Activated naive CD4-positive, alpha-beta T cell (primary cell): ENCODE measurements at places on chromosomes 12 and 14.

DNA sequence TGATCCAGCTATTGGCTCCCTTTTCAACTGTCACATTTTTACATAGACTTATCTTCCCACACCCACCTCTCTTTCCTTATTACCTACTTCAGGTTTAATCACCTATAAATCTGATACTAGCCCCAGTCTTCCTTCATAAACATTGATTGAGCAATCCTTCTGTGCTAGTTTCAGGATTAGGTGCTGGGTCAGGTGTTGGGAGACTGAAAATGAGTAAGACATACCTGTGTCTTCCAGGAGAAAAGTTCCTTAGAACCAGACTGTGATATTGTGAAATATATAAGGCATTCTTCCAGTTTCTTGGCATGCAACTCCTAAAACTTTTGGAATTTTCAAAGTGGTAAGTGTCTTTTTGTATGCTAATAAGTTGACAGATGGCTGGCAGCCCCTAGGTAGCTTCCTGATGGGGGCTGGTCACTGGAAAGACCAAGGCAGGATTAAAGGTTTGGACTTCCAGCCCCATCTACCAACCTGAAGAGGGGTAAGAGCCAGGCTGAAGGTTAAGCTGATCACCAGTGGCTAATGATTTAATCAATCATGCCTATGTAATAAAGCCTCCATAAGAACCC lies 4.6 kb downstream of the ANO6 start:
- no peak for DNase-seq

DNA sequence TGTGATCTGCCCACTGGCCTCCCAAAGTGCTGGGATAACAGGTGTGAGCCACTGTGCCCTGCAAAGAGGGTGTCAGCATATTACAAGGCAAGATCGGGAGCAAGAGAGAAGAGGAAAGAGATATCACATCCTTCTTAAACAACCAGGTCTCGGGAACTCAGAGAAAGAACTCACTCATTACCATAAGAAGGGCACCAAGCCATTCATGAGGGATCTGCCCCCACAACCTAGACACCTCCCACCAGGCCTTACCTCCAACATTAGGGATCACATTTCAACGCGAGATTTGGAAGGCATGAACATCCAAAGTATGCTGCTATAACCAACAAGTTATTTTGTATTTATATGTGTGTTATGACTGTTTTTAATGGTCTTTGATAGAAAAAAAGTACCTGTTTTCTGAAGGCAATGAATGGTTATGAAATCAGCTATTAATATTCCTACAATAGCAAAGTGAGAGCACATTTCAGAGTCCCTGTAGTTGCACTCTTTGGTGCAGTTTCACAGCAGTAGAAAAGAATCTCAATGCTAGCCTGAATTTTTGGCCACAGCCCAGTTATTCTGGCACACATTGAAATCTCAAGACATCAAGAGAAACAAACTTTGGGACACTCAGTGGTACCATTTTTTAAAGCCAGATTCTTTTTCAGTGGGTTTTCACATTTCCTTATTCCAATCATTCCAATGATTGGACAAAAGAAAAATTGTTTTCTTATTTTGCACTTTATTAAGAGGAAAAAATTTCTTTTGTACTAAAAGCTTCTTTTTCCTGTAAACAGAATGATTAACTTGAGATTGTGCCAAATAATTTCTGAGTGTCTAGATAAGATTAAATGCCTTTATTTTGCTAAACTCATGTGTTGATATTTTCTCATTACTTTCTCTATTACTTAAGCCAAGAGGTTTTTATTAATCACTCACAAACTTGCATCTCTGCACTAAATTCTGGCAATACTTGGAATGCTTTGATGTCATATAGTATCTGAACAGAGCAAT lies 582.6 kb upstream of the ATP2B1 start:
- no peak for DNase-seq

GRCh38 chr14:100541621-100542560 lies 45.3 kb downstream of the BEGAIN start:
- DNase-seq: no peak

DNA sequence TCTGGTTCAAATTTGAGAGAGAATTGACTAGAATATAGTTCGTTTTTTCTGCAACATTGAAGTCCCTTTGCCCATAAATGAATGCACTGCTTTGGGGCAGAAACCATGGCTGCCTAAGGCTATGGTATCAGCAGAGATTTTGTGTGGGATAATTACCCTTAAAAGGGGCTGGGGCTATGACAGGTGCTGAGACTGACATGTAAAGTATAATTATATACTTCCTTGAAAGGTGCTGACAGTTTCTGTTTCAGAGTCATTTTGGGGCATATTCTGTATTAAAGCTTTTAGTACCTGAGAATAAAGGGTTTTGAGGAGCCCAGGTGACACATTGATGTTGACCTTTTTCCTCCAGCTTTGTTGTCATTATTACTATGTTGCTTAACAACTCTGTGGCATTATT lies 150.3 kb upstream of the PTPRQ start:
- no peak for DNase-seq

- DNase-seq: no peak
Observed at GRCh38 chr12:56389412-56389811, 26.8 kb upstream of the APOF start.

- no peak for DNase-seq
Observed at GRCh38 chr12:105852496-105852895, 286.3 kb downstream of the NUAK1 start.

GRCh38 chr14:89899917-89900663 lies 54.4 kb downstream of the EFCAB11 start:
- no peak for DNase-seq

DNA sequence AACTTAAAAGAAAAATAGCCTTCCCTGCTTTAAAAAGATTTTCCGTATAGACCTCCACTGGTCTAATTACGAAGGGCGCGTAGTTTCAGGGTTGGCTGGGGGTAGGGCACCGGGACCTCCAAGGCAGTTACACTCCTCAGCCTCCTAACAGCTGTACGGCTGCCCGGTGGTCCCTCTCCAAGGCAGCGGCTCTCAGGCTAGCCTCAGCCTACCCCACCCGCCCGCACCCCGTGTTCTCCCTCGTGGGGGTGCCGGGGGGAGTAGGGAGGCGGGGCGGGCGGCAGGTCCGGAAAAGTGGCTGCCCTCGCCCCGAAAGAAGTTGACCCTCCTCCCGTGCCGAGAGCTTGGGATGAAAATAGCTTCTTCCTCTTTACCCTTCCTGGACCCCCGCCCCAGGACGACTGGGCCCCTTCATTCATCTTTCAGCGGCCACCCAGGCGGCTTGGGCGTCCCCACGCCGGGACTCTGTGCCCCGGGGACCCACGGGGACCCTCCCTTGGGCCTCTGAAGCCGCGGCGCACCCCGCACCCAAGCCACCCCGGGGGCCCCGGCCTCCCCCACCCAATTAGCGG lies 991 bp upstream of the RCOR1 start:
- no peak for DNase-seq

DNA sequence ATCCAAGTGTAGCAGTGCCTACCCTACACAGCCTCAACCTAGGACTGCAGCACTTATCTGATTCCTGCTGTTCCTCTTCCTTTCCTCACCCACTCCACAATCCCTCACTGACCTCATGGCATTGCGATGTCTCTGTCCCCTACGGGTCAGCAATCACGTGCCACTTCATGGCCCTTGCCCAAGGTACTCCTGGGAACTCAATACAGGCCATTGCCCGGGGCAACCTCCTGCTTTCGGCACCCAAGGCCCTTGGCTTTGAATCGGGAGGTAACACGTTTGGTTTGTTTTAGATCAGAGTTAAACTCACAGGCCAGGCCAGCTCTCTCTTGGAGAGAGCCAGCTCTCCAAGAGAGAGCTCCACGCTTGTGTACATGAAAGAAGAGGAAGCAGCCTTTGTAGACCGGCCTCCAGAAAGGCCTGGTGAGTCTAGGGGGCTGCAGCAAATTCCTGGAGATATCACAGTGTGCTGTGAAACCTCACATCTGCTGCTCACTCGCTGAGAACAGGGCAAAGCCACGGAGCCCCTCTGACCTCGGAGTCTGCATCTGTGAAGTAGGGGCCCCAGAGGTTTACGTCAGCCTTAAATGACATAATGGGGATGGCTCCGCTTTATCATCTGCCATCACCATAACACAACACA lies 12.2 kb downstream of the CLMN start:
- DNase-seq: no peak

DNA sequence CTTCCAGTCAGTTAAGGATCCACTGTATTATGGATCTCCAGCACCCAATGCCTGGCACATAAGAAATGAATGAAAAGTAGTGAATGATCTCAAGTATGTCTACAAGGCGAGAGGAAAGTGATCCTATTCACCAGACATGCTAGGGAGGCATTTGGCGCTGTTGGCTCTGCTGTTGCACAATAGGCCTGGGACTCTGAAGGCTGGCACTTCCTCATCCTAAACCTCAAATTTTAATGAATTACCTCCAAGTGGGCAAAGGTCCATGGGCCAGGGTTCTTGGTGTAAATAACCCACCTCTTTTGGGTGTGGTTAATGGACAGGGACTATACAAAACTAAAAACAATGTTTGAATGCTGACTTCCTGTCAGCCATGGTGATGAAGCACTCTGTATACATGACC lies 173.4 kb upstream of the PZP start:
- DNase-seq: no peak

GRCh38 chr12:28040246-28040645 lies 67.7 kb upstream of the PTHLH start:
- no peak for DNase-seq

DNA sequence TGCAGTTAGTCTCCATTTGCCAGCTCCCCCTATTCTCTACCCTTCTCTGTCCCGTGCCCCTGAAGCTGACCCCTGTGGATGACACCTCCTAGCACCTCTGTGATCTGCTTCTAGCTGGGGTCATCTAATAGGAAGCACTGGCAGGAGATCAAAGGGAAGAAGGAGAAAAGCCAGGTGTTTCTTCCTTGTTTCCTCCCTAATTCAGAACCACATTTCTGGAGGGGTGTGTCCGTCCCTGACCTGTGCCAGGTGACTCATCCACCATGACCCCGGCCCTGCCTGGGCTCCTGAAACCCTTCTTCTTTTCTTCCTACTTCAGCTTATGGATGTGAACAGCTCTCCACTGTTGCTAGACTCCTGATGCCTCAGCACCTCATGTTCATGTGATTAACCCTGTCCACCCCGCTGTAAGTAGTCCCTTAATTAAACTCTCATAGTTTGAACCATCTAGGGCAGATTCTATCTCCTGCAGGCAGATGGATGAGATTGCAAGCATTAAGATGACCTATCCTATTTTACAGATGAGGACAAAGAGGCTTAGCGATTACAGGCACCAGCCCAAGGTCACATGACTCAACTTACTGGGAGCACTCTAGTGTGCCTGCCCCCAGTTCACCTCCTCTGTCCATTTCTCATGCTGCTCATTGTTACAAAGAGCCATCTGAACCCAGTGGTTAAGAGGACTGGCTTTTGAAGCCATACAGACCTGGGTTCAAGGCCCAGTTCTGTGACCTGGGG lies 770.5 kb downstream of the MED13L start:
- no peak for DNase-seq

DNA sequence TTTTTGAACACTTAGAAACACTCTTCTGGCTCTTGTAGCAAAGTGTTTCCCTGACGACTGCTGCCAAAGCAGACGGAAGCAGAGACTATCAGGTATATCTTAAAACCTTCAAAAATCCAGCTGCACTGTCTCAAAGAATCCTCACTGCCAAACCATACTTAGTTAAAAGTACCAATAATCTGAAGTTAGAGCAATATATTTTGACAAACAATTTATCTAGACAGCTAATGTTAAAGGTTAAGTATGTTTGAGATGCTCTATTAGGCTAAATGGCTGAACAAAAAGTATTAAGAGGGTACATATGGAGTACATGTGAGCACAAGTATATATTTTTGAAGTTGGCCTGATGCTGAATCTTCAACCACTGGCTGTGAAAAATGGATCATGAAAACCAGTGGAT lies 331.9 kb upstream of the DIO2 start:
- no peak for DNase-seq

DNA sequence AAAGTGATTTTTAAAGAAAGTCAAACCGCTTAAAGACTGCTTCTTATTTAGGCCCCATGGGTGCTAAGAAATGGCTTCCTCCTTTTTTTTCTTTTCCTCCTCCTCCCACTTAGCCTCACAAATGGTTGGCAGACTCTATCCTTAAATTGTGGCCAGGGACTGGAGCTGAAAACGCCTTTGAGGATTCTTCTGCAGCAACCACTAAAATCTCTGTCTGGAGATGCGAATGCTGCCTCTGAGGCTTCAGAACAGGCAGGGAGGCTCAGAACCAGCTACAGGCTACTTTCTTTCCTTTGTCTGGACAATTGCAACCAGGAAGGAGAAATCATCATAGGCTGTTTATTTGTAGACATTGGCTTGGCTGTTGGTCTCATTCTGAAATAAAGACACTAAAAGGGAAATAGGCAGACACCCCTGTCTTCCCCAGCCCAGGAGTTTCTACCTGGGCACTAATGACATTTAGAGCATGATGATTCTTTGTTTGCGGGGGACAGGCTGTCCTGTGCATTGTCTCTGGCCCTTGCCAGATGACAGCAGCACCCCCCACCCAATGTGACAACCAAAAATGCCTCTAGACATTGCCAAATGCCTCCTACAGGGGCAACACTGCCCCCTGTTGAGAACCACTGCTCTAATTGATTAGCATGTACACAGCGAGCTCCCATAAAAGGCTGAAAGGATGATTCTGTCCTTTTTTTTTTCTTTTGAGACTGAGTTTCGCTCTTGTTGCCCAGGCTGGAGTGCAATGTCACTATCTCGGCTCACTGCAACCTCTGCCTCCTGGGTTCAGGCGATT lies 50.3 kb downstream of the MAP1LC3B2 start:
- no peak for DNase-seq
